Stimulated activated CD4-positive, alpha-beta T cell treated with anti-CD3 and anti-CD28 coated beads, Interleukin-2, amount 100 ng/mL, for 48 hours (primary cell): ENCODE measurements at places on chromosomes 5 and 9.

DNA sequence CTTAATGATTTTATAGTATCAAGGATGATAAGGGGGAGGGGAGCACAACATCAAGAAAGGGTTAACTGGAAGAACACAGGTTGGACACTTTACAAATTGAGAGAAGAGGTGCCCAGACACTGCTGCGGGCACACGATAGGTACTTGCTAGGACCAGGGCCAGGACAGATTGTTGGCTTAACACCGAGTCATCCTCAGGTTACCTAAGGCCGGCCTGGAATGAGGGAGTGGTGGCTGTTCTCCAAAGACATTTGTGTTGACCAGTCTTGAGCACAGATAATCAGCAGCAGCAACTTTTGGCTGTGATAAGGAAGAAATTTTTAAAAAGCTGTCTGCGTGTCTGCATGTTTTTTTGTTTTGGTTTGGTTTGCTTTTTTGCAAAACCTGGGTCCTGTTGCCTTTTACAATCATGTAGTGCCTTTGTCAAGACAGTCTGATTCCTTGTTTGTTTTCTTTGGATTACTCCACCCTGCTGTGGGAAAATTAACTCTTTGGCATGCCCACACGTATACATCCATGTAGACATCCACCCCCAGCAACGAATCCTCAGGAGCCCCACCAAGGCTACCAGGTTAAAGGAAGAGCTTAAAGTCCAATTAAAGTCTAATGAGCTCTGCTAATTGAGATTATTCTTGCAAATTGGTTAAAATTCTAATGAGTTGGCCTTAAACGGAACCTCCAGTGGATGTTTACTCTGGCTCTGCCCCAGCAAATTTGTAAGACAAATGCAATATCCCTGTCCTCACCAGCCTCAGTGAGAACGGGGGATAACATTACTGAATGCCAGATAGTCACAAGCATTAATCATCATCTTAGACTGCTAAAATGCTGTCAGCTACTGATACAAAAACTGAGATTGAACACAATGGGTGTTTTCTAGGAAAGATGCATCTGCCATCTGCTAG is 382.3 kb downstream of the ACTL7B start:
- DNase-seq: no peak

GRCh38 chr9:128201441-128202369 is 1.5 kb upstream of the DNM1 start:
- no peak for DNase-seq

DNA sequence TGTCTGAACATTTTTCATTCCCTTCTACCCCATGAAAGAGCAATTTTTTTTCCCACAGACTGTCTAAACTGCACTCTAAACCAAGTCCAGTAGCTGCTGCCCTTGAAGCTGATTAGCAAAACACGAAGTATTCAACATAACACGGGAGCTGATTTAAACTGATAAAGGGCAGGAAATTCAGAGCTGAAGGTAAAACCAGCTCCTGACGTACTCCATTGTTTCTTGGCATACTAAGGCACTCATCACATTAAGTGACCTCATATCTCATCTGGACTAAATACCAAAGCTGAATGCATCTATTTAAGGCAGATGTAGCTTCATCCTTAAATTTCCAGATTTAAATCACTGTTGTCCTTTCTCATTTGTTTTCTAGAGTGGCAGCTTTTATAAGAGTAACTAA is 12.0 kb downstream of the GDF9 start:
- no peak for DNase-seq

GRCh38 chr9:117458066-117458465 is 43.2 kb upstream of the ASTN2 start:
- DNase-seq: no peak

GRCh38 chr9:74765481-74765971 is 122.2 kb downstream of the TRPM6 start:
- DNase-seq: no peak

DNA sequence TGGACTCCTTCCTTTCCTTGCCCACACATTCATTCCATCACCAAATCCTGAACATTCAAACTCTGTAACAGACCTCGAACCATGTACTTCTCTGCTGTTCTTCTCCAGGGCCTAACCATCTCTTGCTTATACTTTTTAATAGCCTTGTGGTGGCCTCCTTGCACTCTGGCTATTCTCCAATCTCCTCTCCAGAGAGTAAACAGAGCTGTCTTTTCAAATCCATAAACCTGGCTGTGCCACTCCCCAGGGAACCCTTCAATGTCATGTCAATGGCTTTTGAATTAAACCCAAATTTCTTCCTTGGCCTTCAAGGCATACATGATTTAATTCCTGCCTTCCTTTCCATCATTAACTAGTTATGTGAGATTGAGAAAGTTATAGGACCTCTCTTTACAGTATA is 277.6 kb upstream of the EFNA5 start:
- DNase-seq: no peak

GRCh38 chr5:159053216-159053615 is 46.5 kb downstream of the EBF1 start:
- DNase-seq: no peak

DNA sequence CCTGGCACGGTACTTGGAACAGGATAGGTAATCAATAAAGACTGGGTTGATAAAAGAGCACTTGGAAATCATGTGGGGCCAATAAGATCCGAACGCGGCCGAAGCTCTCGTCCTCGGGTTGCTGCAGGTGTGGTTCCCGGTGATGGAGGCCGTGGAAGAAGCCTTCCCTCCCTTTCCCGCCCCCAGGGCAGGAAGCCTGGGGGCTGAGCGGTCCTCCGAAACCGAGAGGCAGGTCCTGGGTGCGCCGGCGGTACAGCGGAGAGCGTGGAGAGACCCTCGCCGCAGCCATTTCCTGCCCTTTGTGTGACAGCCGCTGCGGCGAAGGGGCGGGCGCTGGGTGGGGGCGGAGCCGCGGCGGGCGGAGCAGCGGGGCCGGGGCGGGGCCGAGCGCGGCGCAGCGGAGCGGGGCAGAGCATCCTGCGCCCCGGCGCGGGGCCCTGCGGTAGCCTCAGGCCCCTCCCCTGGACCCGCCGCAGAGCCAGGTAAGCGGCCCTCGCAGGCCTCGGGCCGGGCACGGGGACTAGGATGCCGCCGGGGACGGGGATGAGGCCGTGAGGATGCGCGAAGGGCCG is at the start of gene CYFIP2:
TSS of gene CYFIP2 (plus strand) at position 410 of the 572 bp plus-strand sequence. CDS start 19,239 bp downstream, outside the sequence.
- DNase-seq: peak; percentile 70

- no peak for DNase-seq
Observed at GRCh38 chr9:70480405-70480980, 66.0 kb upstream of the KLF9 start.

DNA sequence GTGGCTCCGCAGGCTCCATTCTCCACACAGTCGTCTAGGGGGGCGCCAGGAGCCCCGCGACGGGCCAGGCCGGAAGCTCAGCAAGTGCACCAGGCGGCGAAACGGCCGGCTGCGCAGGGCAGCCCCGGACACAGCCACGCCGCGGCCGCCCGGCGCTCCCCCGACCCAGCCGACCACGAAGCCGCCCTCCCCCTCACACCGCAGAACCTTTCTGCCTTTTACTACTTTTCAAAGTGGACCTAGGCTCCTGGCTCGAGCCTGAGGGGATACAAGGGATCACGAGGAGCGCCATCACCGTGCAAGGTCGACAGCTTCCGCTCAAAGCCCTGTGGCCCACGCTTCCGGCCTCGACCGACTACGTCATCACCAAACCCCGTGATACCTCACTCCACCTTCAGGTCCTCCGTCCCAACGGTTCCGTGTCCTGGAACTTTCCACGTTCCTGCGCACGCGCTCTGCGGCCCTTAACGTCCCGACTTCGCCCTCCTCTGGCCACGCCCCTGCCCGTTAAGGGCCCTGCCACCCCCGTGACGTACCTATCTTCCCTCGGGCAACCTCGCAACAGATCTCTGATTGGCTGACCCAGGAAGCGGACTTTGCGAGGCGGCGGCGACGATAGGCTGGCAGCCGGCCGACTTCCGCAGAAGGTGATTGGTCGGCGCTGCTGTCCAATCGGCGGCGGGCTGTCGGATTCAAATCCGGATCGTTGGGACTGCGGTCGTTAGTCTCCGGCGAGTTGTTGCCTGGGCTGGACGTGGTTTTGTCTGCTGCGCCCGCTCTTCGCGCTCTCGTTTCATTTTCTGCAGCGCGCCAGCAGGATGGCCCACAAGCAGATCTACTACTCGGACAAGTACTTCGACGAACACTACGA is at the start of gene CKS2:
TSS of gene CKS2 (plus strand) at position 721 of the 871 bp plus-strand sequence. CDS start at position 819, 98 bp downstream.
- peak; percentile 99 for DNase-seq

DNA sequence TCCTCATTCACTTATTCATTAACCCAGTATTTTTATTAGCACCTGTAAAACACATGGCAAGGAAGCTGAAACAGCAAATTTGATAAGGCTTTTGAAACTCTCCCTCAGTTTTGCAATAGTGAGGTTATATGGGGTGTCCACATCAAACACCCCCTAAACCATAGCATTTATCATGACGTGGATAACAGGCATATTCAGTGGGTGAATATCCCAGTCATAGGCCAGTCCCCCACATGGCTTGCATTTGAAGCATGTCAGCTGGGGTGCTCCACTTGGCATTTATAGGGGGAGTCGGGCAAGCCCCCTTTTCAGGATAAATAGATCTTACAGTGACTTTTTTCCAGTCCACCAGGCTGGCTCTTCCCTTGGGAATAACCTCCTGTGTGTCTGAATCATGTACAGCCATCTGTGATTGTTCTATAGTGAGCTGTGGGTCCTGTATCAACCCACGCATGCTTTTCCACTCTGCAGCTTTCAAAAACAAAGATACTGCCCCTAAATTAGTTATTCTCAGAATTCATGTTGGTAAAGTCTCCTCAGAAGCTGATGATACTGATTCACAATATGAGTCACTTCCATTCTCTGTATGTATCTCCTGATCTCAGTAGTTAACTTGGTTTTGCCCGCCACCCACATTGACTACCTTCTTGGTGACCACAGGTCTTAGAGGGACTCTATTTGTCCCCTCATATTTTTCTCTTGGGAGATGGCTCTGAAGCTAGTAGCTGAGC is 84.4 kb upstream of the SPIN1 start:
- DNase-seq: peak; percentile 23

GRCh38 chr5:152942633-152943336 is 537.7 kb upstream of the NMUR2 start:
- DNase-seq: no peak

DNA sequence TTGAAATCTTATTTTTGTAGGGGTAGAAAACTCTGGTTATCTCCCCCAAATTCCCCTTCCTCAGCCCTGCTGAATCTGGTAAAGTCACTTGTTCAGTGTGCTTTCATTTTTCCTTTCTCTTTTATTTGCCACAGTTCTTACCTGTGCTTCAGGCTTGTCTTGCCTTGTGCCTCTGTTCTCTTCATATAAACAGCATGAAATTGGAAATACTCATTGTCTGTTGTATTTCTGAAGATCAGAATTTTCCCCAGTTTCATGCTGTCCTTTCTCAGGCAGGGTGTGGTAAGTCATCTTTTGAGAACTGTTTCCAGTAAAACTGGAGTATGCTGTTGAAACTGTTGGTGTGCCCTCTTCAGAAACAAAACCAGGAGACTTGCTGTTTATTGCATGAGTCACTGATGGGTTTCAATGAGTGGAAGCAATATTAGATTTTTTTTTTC is 7.0 kb downstream of the PAM start:
- no peak for DNase-seq

GRCh38 chr5:93421468-93421867 is 159.6 kb downstream of the NR2F1-AS1 start:
- DNase-seq: no peak

GRCh38 chr5:17918373-17919104 is 284.3 kb downstream of the TAF11L14 start:
- no peak for DNase-seq

GRCh38 chr5:31007672-31008071 is 185.8 kb upstream of the CDH6 start:
- no peak for DNase-seq

DNA sequence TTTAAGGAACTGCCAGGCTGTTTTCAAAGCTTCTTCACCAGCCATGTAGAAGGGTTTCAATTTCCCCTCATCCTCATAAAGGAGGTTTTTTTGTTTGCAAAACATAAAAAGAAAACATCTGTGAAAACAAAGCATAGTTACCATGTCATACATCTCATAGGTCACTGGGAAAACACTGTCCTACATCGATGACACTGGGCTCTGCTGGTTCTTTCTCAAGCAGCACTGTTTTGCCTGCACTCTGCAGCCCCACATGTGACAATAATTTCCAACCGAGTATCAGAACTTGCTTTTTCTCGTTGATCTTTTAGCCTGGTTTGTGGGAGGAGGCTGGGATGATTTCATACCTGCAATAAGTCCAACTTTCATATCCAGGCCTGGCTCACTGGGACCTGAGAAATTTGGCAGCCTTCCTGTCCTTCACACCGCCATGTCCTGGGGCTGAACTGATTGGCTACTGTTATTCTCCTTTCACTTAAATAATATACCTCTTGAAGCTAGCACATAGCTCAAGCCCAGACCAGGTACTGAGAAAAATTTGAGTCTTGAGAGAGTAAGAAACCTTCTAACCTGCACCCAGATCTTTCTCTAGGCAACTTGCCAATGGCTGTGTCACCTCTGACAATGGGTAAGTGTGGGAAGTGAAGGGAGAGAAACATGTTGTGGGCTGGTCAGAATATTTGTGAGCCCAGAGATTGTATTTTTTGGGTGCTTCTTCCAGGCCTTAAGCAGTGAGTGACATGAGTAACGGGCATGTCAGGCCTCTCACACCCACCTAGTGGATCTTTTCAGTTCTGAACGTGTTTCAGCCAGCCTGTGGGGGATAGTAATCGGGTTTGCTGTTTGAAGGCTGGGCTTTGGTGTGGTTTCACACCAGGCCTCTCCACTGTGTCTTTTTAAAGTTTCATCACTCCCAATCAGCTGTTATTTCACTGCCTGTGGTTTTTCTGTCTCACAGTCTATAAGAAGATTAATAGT is 502.8 kb downstream of the NTRK2 start:
- DNase-seq: no peak

DNA sequence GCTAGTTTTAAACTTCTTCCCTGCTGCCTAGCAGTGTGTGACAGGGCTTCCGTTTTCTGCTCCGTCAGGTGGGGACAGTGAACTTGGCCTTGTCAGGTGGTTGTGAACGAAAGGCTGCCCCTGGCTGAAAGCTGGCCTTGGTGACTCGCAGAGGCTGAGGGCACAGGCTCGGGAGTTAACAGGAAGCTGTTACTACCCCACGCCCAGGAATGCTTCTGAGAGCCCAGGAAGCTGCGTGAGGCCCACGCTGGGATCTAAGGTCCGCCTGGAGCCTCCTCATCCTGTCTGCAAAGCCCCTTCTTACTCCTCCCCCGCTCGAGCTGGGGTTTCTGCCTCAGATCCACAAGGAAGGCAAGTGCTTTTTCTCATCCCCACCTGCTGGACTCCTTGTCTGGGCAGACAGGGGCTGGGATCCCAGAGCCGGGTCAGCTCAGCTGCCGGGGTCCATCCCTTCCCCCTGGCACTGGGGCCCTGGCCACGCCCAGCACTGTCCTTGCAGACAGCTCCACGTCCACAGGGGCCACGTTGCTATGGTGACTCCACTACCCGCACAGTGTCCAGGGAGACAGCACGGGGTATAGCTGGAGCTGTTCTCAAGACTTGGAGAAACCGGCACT is 124.7 kb upstream of the TBC1D2 start:
- no peak for DNase-seq
